G401 (cell line): ENCODE measurements at places on chromosomes 2 and 18. TPM values are rescaled to one million over a fixed set of nuclear protein-coding genes. Genes with fewer than 3 reads are reported as not detected.

The FN1 gene
- 0.27 and 0.86 TPM in 2 replicates for total RNA-seq

The TRIM54 gene
- total RNA-seq, result not detected in 2 replicates

The MDH1B gene
- total RNA-seq, result 2.6 and 6.9 TPM in 2 replicates

The GALNT3 gene
- not detected in 2 replicates for total RNA-seq

The LRP2 gene
- total RNA-seq, result not detected in 2 replicates

The CCDC178 gene
- not detected in 2 replicates for total RNA-seq

DNA sequence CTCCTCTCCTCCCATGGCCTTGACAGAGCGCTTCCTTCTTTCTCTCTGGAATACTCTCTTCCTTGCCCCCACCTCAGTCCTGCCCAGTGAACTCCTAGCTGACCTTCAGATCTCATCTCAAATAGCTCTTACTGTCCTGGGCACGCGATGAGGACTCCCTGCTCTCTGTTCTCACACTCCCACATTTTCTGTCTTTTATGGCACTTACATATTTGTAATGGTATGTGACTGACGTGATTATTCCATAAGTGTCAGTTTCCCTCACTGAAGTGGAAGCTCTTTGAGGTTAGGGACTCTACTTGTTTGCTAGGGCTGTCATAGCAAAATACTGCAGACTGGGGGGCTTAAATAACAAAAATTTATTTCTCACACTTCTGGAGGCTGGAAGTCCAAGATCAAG lies 1.7 kb upstream of the DYSF start:
- DNase-seq, result no peak

- peak; percentile 17 for DNase-seq
These were observed 82.1 kb downstream of the EIF2AK3 start for GRCh38 chr2:88545118-88545517.

- DNase-seq, result no peak
These were observed 174.9 kb downstream of the AGAP1 start for GRCh38 chr2:235668782-235669181.

DNA sequence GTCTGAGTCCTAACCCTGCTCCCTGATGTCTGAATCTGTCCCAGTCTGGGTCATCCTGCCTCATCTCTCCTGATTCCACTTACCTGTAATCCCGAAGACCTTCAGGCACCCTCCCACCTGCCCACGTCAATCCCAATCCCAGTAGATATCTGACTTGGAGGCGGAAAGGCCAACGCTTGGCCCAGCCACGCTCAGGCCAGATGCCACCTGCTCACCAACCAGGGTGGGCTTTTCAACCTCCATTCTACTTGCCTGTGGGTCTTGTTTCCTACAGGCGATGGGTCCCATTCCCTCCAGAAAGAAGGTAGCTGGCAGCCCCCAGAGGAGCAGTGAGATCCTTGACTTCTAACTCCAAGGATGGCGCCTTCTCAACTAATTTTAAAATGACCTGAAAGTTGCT lies 59.7 kb downstream of the INPP5D start:
- DNase-seq, result no peak

DNA sequence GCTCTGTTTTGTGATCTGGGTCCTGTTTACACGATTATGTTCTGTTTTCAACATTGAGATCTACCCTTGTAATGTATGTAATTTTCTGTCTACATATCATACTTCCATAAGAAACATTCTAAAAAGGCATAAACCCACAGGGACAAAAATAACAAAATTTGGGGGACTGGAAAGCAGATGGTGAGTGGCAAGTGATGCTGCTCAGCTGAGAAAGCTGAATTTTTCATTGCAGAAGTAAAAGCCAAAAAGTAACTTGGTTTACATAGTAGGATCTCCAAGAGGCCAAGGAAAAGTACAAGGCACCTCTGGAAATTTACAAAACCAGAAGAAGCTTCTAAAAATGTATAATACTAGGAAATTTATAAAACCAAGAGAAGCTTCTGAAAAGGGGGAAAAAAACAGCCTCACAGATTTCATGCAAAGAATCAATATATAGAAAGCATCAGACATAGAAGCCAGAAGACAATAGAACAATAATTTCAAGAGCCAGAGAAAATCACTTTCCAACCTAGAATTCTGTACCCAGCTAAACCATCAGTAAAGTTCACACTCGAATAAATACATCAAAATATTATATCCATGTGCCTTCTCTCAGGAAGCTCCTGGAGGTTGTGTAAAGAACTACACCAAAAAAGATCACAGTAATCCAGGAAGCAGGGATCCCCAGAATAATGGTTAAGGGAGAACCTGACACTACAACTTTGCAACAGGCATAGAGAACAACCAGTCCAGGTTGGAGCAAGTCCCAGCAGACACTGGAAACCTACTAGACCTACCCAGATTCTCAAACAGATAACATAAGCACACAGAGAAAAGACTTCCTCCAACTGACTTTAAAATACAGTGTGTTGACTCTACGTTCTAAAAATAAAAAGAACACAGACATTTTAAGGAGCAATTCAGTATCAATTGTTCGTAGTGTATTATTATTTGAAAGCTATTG lies 401.7 kb upstream of the HS6ST1 start:
- DNase-seq, result no peak

GRCh38 chr18:59719544-59720181 lies 22.4 kb upstream of the CCBE1 start:
- DNase-seq, result no peak

DNA sequence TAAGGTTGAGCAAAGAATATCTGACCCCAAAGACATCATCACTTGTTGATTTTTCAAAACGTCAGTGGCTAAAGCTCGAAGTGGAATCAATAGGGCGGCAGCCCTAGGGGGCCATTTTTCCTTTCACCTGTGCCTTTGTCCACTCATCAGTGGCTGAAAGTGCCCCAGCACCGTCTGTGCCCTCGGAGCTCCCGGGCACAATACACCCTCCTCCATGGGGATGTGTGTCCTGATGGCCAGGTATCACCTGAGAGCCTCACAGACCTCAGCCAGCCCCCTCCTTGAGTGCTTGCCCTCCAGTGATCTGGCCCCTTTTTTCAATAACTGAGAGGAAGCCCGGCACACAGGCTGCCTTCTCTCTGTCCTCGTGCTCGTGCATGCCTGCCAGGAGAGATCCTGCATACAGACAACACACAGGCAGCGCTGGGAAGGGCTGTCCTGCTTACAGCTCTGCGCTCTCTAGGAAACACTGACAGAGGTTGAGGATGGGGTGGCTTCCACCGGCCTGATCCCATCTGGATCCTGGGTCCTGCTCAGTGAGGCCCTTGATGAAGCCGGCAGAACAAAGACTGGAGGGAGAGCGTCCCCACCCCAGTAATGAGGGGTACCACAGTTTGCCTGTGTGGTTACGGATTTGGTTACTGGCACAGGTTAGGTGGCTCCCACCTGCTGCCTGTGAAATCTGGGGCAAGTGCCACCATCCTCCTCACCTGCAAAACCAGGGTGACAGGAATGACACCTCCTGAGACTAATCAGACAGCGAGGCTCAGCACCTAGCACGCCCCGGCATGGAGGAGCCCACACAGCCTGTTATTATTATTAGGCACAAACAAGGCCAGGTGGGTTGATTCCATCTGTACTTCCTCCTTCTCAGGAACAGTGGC lies 197.5 kb upstream of the RAB6C start:
- DNase-seq, result no peak

- no peak for DNase-seq
These were observed 786 bp upstream of the TMEM200C start for GRCh38 chr18:5895876-5896740.

DNA sequence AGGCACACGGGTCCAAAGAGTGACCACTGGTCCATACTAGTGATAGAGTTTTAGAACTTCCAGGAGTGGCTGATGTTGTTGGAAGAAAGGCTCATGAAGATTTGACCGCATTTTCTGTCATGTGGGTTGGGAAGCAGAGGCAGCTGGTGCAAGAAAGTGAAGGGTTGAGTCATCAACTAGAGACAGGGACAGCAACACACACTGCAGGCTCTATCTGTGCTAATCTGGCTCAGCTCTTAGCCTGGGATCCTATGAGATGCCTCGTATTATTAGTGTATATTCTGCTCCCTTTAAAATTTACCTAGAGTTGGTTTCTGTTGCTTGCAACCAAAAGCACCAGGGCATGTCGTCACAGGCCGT lies 2.5 kb upstream of the SH3RF3 start:
- no peak for DNase-seq

DNA sequence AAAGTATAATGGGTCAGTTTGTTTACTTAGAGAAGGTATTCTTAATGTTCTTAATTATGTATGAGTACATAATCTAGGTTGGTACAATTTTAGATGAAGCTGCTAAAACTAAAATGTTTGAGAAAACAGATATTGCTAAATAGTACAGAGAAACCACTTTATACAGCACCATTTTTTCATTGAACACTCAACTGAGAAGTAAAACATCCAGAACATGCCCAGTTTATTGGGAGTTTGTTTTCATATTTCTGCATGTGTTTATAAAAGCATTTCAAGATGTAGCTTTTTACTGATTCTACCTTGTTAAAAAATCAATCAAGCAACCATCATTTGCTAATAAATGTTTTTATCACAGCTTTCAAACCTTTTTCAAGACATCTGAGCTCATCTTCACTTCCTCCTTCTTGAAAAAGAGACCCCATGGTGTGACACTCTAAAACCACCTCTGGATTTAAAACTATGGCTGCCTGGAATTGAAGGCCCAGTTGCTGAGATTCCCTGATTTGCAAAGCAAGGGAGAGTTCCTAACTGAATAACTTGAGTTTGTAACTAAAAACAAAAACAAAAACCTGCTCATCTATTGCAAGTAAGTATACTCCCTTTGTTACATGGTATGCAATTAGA lies 585.9 kb downstream of the ZEB2 start:
- no peak for DNase-seq

DNA sequence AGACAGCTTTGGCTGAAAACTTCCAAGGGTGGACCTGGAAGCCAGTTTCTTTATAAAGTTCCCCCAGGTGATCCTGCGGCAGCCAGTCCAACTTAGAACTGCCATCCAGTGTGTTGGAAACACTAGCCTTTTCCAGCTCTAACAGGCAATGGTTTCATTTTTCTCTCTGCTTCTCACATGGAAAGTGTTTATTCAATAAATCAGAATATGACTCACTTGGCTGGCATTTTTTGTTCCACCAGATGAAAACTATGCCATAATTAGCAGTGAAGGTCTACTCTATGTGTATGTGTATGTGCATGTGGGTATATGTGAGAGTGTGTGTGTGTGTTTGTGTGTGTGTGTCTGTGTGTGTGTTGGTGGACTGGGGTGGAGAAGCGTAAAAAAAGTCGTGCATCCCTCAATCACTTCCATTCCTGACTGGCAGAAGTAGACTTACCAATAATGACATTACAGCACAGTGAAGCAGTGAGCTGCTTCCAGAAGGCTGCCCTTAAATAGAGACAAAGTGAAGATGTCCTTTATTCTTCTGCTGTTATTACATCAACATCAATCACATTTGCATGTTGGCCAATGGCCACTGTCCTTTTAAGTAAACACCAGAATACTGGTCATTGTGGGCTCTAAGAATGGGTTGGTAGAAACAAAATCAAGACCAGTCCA lies 90.9 kb upstream of the SETBP1 start:
- no peak for DNase-seq

DNA sequence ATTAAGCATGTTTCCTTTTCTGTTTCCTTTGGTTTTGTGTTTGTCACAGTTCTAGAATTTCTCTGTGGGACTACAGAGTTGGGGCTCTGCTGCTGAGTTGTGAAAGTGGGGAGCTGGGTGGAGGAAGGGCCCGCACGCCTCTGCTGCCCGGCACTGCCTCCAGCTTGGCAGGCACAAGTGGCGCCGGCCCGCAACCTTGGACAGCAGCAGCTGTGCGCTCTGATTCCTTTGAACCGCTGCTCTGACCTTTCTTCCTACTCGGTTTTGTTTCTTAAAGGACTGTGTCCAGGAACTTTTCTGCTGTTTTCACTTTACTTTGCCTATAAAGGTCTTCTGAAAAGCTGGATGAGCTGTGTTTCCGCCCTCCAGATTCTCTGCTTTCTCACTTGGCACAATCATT lies 137.6 kb upstream of the ALPP start:
- no peak for DNase-seq

GRCh38 chr2:124112966-124113365 lies 87.9 kb downstream of the CNTNAP5 start:
- DNase-seq, result no peak

- no peak for DNase-seq
These were observed 17.1 kb downstream of the KRCC1 start for GRCh38 chr2:88038263-88039105.

- peak; percentile 29 for DNase-seq
These were observed 9.3 kb upstream of the MPP4 start for GRCh38 chr2:201707753-201708152.

GRCh38 chr2:53366543-53366942 lies 401.1 kb upstream of the CHAC2 start:
- DNase-seq, result no peak

- no peak for DNase-seq
These were observed 68.0 kb downstream of the LDLRAD4 start for GRCh38 chr18:13286456-13287125.
